ENCODE measurements at places on chromosomes 2 and 18. TPM values are rescaled to one million over a fixed set of nuclear protein-coding genes. Genes with fewer than 3 reads are reported as not detected.

TEX44 gene
- total RNA-seq = not detected

GRCh38 chr2:156023229-156023869, 309.2 kb downstream of the NR4A2 start:
- H3K4me3 ChIP-seq = no peak overlapping the region
- H3K27me3 ChIP-seq = peaks cover 1% of the 10 kb centered on the region
- no peak overlapping the region for H3K27ac ChIP-seq
- no peaks in the 10 kb centered on the region for H3K36me3 ChIP-seq

- no peak overlapping the region for H3K4me3 ChIP-seq
- H3K4me1 ChIP-seq = no peaks in the 10 kb centered on the region
- no peaks in the 10 kb centered on the region for H3K36me3 ChIP-seq
- DNase-seq = no peak
- no peak overlapping the region for H3K27ac ChIP-seq
- H3K27me3 ChIP-seq = no peaks in the 10 kb centered on the region
Measured at GRCh38 chr18:69649684-69650083, 249.0 kb downstream of the DOK6 start.

DNA sequence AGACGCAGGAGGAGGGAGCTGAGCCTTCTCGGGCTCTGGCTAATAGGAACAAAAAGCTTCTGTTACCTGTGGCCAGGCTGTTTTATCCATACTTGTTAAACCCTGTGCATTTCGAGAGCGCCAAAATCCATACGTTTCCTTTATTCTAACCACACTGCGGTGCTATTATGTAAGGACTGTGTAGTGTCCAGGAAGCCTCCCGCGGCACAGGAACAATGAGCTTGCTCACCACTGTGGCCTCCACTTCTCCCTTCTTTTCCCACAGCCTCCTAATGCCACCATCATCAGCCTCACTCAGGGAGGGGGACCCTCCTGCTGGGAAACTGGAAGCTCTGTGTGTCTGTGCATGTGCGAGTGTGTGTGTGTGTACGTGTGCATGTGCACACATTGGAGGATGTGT, 268.5 kb downstream of the HAUS1 start:
- DNase-seq = no peak
- no peak overlapping the region for H3K27ac ChIP-seq
- H3K36me3 ChIP-seq = no peaks in the 10 kb centered on the region
- peaks cover 4% of the 10 kb centered on the region for H3K4me1 ChIP-seq
- no peaks in the 10 kb centered on the region for H3K27me3 ChIP-seq

GRCh38 chr18:79805211-79805887, 7.6 kb downstream of the KCNG2 start:
- H3K27ac ChIP-seq = no peak overlapping the region
- H3K27me3 ChIP-seq = peaks cover 4% of the 10 kb centered on the region
- H3K4me3 ChIP-seq = no peak overlapping the region
- no peaks in the 10 kb centered on the region for H3K36me3 ChIP-seq
- no peak for DNase-seq

DNA sequence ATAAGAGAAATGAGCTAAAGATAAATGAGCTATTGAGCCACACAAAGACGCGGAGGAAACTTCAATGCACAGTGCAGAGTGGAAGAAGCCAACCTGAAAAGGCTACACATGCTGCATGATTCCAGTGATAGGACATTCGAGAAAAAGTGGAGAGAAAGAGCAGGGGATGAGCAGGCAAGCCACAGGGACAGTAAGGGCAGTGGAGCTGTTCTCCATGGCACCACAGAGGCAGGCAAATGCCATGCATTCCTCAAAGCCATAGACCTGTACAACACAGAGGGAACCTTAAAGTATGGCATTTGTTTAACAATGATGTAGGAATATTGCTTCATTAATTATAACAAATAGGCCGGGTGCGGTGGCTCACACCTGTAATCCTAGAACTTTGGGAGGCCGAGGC, 36.5 kb upstream of the ZNF236 start:
- H3K4me1 ChIP-seq = peaks cover 8% of the 10 kb centered on the region
- H3K4me3 ChIP-seq = no peak overlapping the region
- H3K27me3 ChIP-seq = peaks cover 22% of the 10 kb centered on the region
- no peak overlapping the region for H3K27ac ChIP-seq

DNA sequence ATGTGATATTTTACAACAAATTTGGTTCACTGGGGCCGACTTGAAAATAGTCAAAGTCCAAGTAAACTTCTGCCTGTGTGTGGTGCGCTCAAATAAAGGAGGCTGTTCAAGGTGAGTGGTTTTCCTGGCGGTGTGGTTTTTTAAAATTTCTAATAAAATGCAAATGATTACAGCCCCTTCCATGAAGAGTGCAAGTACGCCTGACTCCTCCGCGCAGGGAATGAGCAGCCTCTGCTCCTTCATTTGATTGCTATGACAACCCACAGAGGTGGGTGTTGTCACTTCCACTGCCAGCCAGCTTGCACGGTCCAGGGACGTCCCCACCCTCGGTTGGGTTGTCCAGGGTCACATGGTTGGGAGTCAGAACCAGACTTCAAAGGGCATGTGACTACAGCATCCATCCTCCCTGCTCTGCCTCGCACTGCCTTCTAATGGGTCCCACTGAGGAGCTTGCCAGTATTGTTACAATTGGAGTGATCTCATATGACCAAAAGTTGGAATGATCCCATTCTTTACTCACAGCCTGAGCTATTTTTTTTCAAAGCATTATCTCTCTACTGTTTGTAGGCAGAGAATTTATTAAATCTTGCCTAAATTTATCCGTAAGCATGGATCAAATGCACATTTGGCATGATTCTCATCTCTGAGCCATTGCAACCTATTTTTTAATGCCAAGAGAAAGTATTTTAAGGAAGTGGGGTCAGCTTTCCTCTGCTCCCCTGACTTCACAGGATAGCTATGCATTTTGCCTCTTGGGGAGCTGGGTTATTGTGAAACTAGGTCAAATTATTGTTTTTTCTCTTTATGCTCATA, 121.3 kb downstream of the AGAP1 start:
- H3K4me1 ChIP-seq = no peaks in the 10 kb centered on the region
- H3K27me3 ChIP-seq = peaks cover 3% of the 10 kb centered on the region
- no peaks in the 10 kb centered on the region for H3K36me3 ChIP-seq

DNA sequence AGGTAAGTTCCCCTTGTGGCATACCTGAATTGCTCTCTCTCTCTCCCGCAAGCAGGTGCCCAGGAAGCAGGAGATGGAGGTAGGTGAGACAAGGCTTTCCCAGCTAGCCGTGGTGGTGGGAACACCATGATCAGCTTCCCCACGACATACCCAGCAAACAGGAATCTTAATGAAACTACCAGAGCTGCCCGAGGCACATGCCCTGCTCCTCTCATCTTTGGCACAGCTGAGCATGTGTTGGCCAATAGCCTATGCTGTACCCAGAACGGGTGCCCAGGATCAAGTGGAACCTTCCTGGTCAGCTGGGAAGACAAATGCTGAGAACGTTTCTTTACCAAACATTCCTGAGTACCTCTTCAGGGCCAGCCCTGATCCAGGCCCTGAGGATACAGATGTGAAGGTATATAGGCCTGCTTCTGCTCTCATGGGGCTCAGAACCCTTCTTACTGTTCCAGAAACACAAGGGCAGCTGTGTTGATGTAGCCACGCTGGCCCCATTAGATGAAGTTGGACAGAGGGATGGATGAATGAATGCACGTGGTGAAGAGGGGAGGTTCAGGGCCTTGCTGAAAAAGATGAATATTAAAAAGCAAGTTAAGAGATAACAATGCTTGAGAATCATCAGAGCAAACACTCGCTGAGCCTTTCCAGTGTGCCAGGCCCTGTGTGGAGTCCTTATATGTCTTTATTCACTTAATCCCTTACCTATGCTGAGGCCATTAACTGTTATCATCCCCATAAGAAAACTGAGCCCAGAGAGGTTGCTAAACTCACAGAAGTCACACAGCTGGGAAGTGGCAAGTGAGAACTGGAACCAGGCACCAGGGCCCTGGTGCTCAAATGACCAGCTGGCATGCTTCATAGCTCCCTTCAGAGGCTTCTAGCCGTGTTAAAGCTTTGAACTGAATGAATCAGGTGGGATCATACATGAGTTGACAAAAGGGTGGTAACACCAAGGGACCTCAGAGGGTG, 68.8 kb upstream of the TMEM247 start:
- no peak overlapping the region for H3K4me3 ChIP-seq
- no peak overlapping the region for H3K27ac ChIP-seq
- H3K4me1 ChIP-seq = no peaks in the 10 kb centered on the region
- H3K27me3 ChIP-seq = no peaks in the 10 kb centered on the region
- no peaks in the 10 kb centered on the region for H3K36me3 ChIP-seq

- H3K4me1 ChIP-seq = no peaks in the 10 kb centered on the region
- no peaks in the 10 kb centered on the region for H3K27me3 ChIP-seq
- H3K27ac ChIP-seq = no peak overlapping the region
Measured at GRCh38 chr2:29174937-29175336, 59.7 kb downstream of the CLIP4 start.

GRCh38 chr2:16750175-16750924, 84.7 kb upstream of the CYRIA start:
- H3K27me3 ChIP-seq = peaks cover 4% of the 10 kb centered on the region
- no peak for DNase-seq
- no peak overlapping the region for H3K27ac ChIP-seq
- H3K4me1 ChIP-seq = peaks cover 7% of the 10 kb centered on the region

DNA sequence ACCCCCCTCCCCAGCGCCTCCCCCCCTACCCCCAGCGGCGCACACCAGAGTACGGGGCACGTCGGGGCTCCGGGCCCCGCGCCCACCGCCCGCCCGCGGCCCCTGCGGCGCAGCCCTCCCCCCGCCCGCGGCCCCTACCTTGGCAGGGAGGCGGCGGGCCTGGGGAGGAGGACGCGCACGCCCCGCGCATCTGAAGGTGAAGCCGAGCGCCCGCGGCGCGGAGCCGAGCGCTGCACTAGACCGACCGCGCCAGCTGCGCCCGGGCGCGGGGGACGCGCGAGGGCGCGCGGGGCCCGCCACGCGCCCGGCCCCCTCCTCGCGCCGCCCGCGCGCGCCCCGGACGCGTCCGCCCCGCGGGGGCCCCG, at the start of gene ZNF516:
Gene ZNF516, minus strand, starts transcription at position 237 of the 365 bp plus-strand sequence. CDS start 52,188 bp downstream, outside the sequence.
- peaks cover 66% of the 10 kb centered on the region for H3K27me3 ChIP-seq
- no peak for DNase-seq

LYPD1 gene
- not detected for total RNA-seq

NYAP2 gene
- not detected for total RNA-seq

CASP10 gene
- total RNA-seq = 47.8 TPM

DNA sequence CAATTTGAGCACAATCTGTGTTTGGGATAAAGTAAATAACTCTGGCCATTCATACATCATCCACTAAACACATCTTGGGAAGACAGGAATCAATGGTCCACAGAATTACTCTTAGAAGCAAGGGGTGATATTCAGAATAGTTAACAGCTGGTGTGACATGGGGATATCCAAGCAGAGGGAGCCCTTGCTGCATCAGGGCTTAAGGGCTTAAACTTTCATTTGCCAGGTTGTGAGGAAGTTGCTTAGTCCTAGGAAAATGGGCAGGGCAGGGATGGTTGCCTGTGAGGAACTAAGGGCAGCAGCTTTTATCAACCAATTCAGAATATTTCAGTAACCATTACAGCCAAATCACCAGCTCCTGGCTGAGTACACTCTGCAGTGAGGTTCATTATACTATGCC, 2.0 kb upstream of the ITGA6 start:
- peaks cover 29% of the 10 kb centered on the region for H3K4me1 ChIP-seq
- no peaks in the 10 kb centered on the region for H3K36me3 ChIP-seq
- H3K27ac ChIP-seq = no peak overlapping the region
- no peak for DNase-seq
- peaks cover 57% of the 10 kb centered on the region for H3K27me3 ChIP-seq
- H3K4me3 ChIP-seq = no peak overlapping the region

DNA sequence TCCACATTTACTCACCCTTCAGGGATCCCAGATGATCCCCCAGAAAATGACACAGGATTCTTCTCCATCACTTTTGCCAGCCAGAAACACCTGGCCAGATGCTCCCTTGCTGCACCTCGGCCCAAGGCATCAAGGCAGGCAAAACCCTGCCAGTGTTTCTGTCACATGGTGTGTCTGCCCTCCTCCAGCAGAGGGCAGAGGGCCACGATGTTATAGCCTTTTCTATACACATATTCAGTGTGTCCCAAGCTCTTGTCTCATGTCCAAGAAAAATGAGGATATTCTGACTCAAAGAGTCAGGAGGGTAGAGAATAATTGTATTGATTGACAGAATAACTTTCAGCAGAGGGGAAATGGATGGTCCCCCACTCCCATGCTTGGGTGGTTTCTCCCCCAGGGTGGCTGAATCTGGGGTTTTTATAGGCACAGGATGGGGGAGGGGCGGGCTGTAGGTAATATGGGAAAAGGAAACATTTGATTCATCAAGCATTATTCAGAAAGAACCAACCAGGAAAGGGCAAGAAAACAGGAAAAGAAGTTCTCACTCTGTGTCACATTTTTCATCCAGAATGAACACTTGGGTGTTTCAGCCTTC, 933.9 kb downstream of the TRIB2 start:
- no peak overlapping the region for H3K27ac ChIP-seq
- no peaks in the 10 kb centered on the region for H3K36me3 ChIP-seq
- DNase-seq = no peak
- H3K4me1 ChIP-seq = no peaks in the 10 kb centered on the region
- H3K4me3 ChIP-seq = no peak overlapping the region

DNA sequence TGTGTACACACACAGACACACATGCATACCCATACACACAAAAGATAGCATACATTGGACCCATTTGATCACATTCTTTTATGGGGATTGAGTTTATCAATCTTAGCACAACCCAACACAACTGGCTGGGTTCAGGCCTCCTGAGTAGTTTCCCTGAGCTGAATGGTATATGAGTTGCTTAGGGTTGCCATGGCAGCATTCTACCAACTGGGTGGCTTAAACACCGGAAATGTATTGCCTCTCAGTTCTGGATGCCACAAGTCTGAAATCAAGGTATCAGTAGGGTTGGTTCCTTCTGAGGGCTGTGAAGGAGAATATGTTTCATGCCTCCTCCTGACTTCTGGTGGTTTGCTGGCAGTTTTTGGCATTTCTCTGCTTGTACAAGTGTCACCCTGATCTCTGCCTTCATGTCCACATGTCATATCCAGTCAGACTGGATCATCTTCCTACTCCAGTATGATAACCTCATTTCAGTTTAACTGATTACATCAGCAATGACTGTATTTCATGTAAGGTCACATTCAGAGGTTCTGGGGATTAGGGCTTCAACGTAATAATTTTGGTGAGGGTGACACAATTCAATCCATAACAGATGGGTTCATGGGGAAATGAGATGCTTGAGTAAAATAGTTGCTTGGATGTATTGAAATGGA, 212.7 kb downstream of the KCNE4 start:
- no peak overlapping the region for H3K27ac ChIP-seq
- no peaks in the 10 kb centered on the region for H3K27me3 ChIP-seq
- no peaks in the 10 kb centered on the region for H3K36me3 ChIP-seq
- no peaks in the 10 kb centered on the region for H3K4me1 ChIP-seq
- no peak for DNase-seq
- no peak overlapping the region for H3K4me3 ChIP-seq

GRCh38 chr2:109229094-109229675, 100.2 kb downstream of the SH3RF3 start:
- no peaks in the 10 kb centered on the region for H3K36me3 ChIP-seq
- peaks cover 84% of the 10 kb centered on the region for H3K27me3 ChIP-seq
- peaks cover 10% of the 10 kb centered on the region for H3K4me1 ChIP-seq

- no peaks in the 10 kb centered on the region for H3K36me3 ChIP-seq
- peaks cover 17% of the 10 kb centered on the region for H3K4me1 ChIP-seq
- DNase-seq = no peak
- H3K27me3 ChIP-seq = no peaks in the 10 kb centered on the region
Measured at GRCh38 chr2:120208381-120209353, 14.5 kb downstream of the TMEM185B start.

ABCG8 gene
- total RNA-seq = not detected

- DNase-seq = no peak
- no peaks in the 10 kb centered on the region for H3K27me3 ChIP-seq
- no peak overlapping the region for H3K4me3 ChIP-seq
- H3K36me3 ChIP-seq = no peaks in the 10 kb centered on the region
- H3K27ac ChIP-seq = no peak overlapping the region
Measured at GRCh38 chr18:6357668-6358067, 57.0 kb downstream of the L3MBTL4 start.

All from activated CD4-positive, alpha-beta memory T cell treated with anti-CD3 and anti-CD28 coated beads, Interleukin-2, amount 10 ng/mL, durations not matched to agents 7 days and 5 days (primary cell).